Activated CD8-positive, alpha-beta memory T cell treated with anti-CD3 and anti-CD28 coated beads for 4 hours (primary cell): ENCODE measurements at places on chromosomes 3 and 15.

- no peak for DNase-seq
Measured at GRCh38 chr3:50502584-50503423, 630 bp downstream of the CACNA2D2 start.

DNA sequence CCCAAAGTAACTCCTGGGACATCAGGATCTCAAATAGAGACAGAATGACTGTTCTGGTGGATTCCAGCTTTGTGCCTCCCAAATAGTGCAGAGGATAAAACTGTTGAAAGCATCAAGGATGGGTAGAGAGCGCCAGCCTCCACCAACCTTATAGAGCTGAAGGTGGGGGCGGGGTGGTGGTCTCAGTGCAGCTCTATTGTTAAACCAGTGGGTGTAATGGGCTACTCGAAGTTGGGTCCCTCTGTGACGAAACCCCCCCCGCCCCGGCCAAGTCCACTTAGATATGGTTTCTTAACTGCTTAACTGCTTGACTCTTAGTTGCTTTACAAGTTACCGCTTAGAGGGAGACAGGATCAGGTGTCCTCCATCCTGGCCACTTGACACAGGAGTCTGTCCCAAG is 22.7 kb downstream of the DHX30 start:
- DNase-seq = no peak

DNA sequence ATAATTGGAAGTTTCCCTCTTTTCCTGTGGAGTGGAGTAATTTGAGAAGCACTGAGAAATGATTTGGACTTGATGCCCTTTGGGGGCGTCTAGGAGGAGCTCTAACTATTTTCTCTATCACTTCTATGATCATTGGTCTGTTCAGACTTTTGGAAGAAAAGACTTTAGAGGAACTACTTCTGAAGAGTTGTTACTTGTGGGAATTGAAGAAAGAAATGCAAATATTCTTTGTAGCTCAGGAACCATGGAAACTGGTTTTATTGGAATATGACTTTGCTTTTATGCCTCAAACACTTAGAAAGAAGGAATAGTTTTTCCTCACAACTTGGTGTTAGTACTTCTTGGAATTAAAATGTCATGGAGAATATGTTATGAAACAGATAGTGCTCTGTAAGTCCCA is 122.0 kb upstream of the ALDH1A3 start:
- no peak for DNase-seq

- DNase-seq = no peak
Measured at GRCh38 chr15:82839136-82839535, 29.7 kb downstream of the WHAMM start.

DNA sequence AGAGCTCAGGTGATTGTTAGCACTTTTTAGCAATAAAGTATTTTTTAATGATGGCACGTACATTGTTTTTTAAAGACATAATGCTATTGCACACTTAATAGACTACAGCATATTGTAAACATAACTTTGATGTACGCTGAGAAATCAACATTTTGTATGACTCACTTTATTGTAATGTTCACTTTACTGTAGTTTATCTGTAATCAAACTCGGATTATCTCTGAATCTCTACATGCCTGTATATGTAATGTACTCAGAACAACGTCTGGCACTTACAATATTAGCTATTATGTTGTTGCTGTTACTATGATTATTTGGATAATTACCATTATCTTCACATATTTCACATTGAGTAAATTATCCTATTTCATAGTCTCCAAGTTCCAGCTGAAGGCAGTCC is 137.9 kb upstream of the CHRM5 start:
- DNase-seq = no peak
